ENCODE measurements at places on chromosomes 11 and 22.

- no peak for DNase-seq
Observed at GRCh38 chr22:20131597-20131858, at the start of gene ZDHHC8. Gene ZDHHC8, plus strand, starts transcription at chr22:20131804. Its CDS starts 144 bp downstream, at chr22:20131948.

DNA sequence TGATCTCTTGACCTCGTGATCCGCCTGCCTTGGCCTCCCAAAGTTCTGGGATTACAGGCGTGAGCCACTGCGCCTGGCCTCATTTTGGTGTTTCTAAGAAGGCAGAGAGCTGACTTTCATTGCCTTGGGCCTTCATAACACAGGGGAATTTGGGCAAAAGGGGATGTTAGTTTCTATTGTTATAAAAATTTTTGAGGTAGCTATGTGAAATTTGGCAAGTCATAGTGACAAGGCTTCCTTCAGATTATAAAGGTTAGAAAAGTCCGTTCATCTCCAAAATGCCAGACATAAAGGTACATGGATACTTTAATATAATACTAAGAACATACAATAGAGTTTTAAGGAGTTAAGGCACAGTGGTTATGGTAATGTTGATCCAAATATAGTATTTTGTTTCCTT, 17.2 kb downstream of the LDHC start:
- no peak for DNase-seq

GRCh38 chr11:19191530-19192169, 10.1 kb downstream of the CSRP3 start:
- no peak for DNase-seq

- no peak for DNase-seq
Observed at GRCh38 chr11:8289492-8289918, 25.8 kb upstream of the LMO1 start.

DNA sequence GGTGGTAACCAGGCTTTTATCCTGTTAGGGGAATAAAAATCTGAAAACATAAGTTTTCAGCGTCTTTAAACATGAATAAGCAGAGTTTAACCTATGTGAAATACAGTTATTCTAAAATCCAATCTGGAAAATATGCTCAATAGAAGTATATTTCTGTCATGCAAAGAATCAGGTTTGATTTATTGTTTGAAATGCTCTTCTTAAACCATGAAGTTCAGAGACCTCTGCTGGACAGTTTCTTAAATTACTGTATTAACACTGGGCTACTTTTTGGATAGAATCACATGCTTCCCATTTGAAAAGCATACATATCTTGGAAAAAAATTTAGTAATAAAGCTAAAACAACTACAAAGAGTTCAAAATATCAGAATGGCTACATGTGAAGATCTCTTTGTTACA, 25.4 kb downstream of the APIP start:
- DNase-seq, result peak; percentile 25

DNA sequence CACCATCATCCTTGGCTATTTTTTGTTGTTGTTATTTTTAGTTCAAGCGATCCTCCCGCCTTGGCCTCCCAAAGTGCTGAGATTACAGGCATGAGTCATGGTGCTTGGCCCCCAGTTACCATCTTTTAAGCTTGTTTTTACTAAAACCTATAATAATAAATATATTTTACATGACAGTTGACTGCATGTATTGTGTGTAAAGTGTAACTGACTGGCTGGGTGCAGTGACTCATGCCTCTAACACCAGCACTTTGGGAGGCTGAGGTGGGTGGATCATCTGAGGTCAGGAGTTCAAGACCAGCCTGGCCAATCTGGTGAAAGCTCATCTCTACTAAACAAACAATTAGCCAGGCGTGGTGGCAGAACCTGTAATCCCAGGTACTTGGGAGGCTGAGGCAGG, 386.2 kb downstream of the TENM4 start:
- no peak for DNase-seq

GRCh38 chr11:61837411-61838005, 9.4 kb downstream of the FADS2 start:
- DNase-seq, result no peak

DNA sequence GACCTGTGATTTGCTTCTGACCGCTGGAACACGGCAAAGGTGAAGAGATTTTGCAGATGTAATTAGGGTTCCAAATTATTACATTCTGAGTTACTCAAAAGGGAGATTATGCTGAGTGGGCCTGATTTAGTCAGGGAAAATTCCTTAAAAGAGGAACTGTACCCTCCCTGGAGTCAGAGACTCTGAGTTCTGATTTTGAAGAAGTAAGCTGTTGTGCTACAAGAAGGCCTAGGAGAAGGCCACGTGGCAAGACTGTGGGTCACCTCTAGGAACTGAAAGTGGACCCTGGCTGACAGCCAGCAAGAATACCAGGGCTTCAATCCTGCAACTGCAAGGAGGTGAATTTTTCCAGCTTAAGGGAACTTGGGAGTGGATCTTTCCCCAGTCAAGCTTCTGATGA, 45.3 kb downstream of the CHRDL2 start:
- DNase-seq, result peak; percentile 4

- no peak for DNase-seq
Observed at GRCh38 chr22:45917146-45917545, 59.8 kb downstream of the WNT7B start.

- DNase-seq, result no peak
Observed at GRCh38 chr11:17827006-17827405, 92.4 kb downstream of the KCNC1 start.

DNA sequence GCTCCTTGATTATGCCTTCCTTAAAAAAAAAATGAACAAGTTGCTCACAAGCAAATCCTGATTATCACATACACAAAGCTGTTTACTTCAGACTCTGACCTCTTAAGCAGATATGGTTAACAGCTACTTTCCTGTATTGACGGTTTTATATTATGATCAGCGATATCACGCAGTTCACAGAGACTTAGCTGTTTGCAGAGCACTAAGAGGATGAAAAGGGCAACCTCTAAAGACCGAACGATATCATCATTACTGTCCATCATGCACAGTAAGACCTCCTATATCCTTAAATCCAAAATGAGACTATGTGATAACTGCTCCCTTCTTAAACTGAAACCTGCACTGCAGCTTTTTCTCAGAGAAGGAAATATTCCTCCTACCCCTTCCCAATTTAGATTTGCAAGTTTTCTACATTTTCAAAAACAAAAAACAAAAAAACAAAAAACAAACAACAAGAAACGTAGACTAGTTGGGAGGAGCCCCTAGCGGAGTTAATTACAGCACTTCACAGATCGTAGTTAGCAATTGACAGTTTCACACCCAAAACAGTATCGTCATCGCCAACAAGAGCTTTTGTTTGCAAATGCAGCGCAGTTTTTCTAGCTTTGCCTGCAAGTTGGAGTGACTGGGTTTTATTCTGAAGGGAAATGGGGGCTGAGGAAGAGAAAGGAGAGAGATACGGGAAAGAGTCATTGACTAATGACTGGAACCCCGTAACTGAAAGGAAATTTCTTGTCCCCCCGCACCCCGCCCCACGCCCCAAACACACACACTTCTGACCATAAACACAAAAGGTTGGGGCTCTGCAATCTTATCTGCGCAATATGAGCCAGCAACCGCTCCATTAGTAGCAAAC, 1.2 kb downstream of the DDX6 start:
- peak; percentile 65 for DNase-seq

- no peak for DNase-seq
Observed at GRCh38 chr11:63444160-63444559, 46.8 kb downstream of the PLAAT5 start.

- DNase-seq, result no peak
Observed at GRCh38 chr11:95241681-95242081, 10.7 kb upstream of the SESN3 start.

- DNase-seq, result no peak
Observed at GRCh38 chr22:35542157-35542938, 1.7 kb downstream of the RASD2 start.

DNA sequence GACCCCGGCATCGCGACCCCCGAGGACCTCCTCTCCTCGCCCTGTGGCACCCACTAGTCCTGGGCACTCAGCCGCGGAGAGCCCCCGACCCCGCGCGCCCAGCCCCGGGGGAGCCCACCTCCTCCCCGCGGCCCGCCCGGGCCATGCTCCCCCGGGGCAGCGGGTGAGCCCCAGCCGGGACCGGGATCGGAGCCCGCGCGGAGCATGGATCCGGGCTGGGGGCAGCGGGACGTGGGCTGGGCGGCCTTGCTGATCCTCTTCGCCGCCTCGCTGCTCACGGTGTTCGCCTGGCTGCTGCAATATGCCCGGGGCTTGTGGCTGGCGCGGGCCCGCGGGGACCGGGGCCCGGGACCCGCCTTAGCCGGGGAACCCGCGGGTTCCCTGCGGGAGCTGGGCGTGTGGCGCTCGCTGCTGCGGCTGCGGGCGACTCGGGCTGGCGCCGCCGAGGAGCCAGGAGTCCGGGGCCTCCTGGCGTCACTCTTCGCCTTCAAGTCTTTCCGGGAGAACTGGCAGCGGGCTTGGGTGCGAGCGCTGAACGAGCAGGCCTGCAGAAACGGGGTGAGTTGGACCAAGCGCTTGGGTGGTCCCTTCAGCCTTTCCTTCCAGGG, 498 bp downstream of the C2CD2L start:
- DNase-seq, result no peak

DNA sequence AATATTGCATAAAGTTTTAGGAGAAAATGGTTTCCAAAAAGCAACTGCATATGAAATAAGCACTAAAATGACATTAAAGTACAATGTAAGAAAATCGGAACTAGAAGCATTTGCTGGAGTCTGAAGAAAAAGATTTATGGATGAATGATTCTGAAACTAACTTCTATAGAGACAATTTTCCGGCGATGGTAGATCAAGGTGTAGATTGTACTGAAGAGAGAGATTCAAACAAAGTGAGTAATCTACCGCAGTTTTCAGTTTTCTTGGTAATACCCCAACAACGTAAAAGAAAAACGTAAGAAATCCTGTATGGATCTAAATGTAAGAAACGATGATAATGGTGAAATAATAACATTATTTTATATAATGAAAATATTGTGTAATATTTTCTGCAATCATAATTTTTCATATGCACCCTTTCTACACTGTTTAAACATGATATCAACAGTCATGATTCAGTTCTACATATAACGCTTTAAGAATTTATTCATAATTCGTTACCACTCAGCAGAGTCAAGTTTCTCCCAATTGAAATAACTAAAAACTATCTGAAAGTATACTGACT, 1.8 kb upstream of the CDPF1 start:
- DNase-seq, result no peak

GRCh38 chr22:47654922-47655491, 892.6 kb downstream of the TBC1D22A start:
- no peak for DNase-seq

- DNase-seq, result no peak
Observed at GRCh38 chr22:27845644-27846043, 44.1 kb upstream of the MN1 start.

- no peak for DNase-seq
Observed at GRCh38 chr11:8650401-8650990, 32.0 kb downstream of the TRIM66 start.

DNA sequence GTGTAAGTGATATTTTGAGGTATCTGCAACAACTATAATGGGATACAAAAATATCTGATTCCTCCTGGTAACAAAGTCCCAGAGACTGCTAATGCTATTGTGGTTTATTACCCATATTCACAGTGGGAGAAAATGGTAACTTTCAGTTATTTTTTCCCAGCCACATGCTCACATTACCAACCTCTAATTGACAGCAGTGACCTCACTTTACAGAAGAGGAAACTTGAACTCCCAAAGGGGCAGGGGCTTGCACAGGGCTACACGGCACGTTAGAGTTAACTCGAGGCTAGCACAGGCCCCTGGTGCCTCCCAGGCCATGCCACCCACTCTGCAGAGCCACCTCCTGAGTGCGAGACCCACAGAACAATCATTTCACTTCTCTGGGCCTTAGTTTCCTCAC, 132.4 kb downstream of the TENM4 start:
- DNase-seq, result no peak

- DNase-seq, result peak; percentile 53
Observed at GRCh38 chr11:123577081-123577598, 77.3 kb downstream of the SCN3B start.

DNA sequence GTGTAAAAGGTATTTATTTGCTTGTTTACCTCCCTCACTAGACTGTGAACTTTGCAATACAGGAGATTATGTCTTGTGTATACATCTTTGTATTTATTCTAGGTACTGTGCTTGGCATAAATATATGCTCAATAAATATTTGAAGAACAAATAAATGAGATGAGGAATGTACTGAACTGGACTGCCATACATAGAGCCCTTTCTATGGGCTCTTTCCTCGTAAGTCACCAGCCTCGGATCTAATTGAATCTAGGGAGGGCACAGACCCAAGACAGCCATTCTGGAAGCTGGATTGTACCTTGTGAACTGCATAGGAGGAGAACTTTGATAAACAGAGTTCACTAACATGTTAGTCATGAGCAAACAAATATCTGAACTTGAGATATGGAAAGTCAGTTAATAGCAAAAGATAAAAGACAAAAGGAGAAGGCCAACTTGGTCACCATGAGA, 503.9 kb downstream of the INSC start:
- no peak for DNase-seq

GRCh38 chr11:61116426-61117167, 14.3 kb downstream of the CD5 start:
- no peak for DNase-seq

DNA sequence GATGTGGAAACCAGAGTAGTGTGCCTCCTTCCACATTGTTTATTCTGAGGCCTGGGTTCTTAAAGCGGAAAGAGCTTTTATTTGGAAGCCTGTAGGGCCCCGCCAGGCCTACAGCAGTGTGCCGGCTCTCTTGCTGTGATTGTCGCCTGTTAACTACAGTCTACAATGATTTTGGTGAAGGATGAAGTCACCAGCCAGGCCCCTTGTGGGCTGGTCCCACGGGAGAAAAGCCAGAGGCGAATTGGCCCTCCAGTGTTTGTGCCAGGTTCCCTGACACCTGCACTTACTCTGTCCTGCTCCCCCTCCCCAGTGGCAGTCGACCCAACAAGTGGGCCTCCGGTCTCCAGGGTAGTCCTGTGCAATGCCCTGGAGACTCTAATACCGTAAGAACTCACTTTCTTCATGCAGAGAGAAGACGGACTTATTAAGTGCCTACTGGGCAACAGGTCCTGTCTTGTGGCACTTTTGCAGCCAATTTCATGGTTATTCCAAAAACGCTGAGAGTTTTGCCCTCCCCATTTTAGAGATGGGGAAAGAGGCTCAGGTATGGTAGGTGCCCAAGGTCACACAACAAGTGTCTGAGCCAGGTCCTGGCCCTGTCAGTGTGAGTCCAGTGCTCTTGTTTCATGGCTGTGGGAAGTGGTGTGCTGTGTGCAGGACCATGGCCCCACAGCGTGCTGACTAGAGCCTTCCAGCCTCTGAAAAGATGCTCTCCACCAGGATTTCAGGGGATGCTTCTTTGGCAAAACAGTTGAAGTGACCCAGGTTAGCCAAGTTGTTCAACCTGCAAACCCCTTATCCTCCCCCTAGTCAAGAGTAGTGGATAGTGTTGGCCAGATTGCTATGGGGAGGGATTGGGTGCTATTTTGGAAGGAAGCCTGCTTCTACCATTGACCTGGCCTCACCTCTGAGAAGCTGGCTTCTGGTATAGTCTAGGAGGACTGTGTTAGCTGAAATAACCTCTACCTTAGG, 1.4 kb downstream of the MICAL2 start:
- no peak for DNase-seq
